LoVo (cell line): ENCODE measurements at places on chromosomes 2 and 18.

DNA sequence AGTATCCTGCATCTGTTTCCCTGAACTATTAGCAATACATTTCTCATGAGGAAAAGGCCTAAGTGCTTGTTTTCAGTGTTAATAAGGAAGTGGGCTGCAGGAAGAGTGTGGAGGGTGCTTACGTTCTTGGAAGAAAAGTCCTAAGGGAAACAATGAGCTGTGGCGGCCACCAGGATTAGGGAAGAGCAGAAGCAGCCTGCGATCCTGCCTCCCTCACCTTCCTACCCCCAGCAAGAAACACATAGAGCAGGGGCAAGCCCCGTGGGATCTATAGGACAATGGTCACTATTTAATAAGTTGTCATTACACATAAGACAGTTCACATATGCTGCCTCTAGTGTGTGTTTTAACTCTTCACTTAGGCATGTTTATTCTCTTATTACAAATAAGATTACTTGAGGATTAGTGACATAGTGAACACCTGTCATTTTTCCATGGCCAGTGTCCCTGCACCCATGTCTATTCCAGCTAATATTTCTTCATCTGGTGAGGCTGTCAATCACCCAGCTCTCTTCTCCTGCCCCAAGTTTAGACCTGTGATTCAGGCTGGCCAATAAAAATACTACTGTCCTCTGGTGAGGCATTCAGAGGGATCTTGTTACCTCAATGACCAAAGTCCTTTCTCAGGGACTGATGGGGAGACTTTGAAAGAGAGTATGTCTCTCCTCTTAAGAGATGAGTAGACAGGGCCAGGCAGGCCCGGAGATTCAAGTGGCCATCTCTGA, 510.9 kb upstream of the CELF4 start:
- no peak for DNase-seq

DNA sequence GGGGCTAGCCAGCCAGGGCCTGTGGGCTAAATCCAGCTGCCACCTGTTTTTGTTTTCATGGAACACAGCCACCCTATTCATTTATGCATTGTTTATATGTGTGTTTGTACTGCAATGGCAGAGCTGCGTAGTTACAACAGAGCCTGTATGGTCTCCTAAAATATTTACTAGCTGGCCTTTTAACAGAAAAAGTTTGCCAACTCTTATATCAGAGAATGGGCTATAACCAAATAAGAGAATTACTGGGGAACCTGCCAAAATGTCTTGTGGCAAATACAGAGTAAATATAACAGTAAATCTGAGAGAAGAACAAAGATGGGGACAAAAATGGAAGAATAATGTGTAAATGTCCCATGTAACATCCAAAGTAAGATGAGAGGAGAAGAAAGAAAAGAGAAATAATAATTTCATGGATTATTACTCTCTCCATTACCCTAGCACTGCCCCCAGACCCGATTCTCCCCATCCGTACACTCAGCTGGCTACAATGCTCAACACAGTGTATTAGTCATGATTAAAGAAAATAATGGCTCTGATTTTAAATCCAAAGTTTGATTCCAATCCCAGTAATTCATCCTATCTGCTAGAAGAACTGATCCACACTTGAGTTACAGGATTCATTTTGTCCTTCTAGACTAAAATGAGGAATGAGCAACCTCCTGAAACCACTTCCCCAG, 249.3 kb downstream of the LRATD1 start:
- no peak for DNase-seq

- DNase-seq: no peak
Measured at GRCh38 chr2:72545790-72546189, 280.0 kb downstream of the EXOC6B start.

GRCh38 chr2:219626540-219626939, 890 bp upstream of the SLC4A3 start:
- DNase-seq: no peak

DNA sequence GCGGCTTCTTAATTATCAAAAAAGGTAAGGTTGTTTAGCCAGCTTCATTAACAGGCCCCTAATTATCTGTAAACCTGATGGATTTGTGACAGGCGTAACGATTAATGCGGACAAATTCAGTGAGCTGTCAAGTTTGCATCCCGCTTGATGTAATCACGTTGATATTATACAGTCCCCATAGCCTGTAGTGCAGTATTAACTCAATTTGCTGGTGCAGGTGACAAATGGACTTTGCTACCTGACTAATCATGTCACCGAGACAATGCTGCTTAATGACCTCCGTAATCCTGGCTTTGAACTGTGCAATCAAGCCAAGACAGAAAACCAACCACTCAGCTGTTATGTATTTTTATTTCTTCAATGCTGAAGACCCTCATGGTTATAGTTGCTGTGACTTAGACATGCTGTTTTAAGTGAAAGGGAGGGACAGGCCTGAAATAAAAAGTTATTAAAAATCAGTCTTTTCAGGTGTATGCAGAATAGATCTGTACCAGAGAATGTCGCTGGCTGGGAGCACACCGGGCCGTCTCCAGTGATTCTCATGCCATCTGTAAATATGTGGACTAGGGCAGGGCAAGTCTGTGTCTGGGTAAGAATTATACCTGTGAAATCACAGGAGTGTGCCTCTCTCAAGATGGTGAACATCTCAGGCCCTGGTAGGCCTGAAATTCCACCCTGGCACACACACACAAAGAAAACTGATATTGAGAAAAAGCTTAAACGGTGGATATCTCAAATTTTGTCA, 4.3 kb downstream of the TSHZ1 start:
- peak; percentile 67 for DNase-seq

- no peak for DNase-seq
Measured at GRCh38 chr2:167551416-167551815, 663.1 kb downstream of the XIRP2 start.

DNA sequence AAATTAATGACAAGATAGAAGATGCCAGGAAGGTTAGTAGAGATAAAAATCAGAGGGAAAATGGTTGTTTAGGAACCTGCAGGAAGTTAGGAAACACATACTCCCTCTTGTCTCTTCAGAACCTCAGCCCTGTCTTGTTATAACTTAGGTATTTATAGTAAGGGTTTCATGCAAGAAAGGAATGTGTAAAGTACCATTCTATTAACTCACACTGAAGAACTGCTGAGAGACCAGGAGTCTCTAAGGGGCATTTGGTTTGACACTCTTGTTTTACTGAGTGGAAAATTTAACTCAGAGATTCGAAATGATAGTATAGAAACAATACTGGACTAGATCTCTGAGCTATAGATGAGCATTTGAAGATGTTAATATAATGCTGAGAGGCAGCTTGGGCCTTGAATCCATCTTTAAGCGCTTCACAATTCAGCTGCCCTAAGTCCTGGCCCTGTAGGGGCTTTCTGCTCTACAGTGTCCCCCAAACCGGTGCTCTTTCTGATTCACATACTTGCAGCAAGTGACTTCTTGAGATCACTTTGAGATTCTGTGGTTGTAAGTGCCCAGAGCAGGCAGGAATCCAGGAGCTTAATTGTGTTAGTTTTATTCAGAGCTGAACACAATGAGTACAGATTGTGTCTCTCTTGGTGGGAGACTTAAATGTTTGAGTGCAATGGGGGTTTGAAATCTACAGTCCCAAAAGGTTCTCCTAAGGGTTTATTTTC, 235.0 kb upstream of the RGPD4 start:
- DNase-seq: no peak

DNA sequence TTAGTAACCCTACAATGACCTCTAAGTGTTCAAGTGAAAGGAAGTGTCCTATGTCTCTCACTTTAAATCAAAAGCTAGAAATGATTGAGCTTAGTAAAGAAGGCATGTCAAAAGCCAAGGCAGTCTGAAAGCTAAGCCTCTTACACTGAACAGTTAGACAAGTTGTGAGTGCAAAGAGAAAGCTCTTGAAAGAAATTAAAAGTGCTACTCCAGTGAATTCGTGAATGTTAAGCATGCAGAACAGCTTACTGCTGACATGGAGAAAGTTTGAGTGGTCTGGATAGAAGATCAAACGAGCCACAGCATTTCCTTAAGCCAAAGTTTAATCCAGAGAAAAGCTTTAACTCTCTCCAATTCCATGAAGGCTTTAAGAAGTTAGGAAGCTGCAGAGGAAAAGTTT, 373.7 kb downstream of the NR4A2 start:
- DNase-seq: no peak

DNA sequence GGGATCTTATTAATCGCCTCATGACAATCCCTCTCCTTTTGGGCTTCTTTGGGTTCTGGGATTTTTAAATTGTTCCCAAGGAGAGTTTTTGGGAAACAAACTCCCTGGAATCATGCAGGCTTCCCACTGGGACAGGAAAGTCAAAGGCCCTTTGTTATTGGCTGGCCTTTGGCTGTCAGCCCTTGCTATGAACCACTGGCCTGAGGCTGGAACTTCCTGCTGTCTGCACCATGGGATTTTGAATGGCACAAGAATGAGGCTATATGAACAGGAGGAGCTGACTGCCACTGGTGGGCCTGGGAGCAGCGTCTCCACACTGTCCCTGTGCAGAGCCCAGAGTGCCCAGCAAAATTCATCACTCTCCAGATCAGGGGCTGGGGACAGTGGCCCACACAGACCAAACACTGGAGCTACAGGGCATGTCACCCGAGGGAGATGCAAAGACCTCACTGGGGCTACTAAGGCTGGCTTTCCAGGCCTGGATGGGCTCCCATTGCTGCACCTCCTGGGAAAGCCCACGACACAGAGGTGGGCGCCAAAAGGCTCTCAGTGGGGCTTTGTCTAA, 35.7 kb downstream of the STEAP3 start:
- no peak for DNase-seq

- DNase-seq: no peak
Measured at GRCh38 chr2:206918263-206918662, 21.1 kb upstream of the CPO start.

DNA sequence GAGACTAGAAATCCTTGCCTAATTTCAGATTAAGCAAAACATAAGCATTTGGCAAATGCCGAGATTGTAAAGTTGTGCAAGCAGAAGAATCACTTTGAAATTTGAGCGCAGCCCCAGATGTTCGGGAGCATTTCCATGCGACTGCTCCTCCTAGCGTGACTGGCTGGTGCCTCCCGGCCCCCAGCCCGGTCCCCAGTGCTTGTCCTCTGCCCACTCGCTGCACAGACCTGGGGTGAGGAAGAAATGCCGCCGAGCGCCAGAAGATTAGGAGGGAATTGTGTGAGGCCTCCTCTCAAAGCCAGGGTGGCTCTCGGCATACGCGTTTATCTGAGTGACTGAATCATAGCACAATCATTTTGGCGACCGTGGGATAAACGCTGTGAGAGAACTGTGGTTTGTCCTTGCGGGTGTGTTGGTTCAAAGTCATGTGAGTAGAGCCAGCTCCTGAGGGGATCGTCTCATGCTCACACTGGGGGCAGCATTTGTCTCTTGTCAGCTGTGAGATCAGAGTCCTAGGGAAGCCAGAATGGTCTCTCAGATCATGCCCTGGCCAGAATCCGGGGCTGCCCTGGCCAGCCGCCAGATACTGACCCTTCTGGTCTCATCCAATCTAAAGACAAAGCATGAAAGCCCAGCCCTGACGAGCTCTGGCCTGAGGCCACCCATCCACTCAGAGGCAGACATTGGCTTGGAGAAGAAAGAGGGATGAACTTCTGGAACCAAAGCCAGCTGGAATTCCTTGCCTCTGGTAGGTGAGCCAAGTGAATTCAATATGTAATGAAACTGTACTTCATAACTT, 189.3 kb downstream of the SH3RF3 start:
- no peak for DNase-seq

GRCh38 chr2:39399570-39399969, 37.5 kb downstream of the MAP4K3 start:
- no peak for DNase-seq

GRCh38 chr2:56372071-56372656, 188.4 kb downstream of the CCDC85A start:
- no peak for DNase-seq

GRCh38 chr2:223880796-223881195, 43.4 kb upstream of the AP1S3 start:
- DNase-seq: no peak

GRCh38 chr2:158034198-158034866, 67.3 kb upstream of the UPP2 start:
- DNase-seq: peak; percentile 72

DNA sequence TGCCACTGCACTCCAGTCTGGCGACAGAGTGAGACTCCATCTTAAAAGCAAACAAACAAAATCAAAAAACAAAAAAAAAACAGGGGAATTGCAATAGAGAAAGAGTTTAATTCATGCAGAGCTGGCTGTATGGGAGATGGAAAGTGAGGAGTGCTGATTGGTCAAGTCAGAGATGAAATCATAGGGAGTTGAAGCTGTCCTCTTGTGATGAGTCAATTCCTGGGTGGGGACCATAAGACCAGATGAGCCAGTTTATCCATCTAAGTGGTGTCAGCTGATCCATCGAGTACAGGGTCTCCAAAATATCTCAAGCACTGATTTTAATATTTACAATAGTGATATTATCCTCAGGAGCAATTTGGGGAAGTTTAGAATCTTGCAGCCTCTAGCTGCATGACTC, 45.3 kb downstream of the FRZB start:
- DNase-seq: no peak

GRCh38 chr2:69013142-69013839, at the start of gene ANTXR1:
TSS of gene ANTXR1 (plus strand) at chr2:69013179. CDS start at chr2:69013500, 321 bp downstream.
- no peak for DNase-seq

DNA sequence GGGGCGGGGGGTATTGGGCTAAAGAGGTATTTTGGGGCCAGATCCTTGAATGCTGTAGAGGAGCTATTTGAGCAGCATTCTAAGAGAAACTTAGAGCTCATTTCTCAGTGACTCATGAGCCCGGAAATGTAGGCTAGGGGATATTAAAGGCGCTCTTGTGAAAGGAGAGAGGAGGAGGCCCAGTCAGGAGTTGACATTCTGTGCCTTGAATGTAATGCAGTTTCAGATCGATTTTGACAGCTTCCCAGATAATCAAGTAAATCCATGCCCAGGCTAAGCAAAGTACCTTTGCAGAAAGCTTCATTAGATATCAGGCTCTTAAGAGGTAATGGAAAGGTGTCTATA, 1.5 kb downstream of the CAB39 start:
- peak; percentile 43 for DNase-seq

- DNase-seq: no peak
Measured at GRCh38 chr18:9513971-9514512, 38.7 kb downstream of the RALBP1 start.

- no peak for DNase-seq
Measured at GRCh38 chr2:16395601-16396000, 270.0 kb downstream of the CYRIA start.

GRCh38 chr2:88159481-88159880, 10.7 kb upstream of the THNSL2 start:
- no peak for DNase-seq

GRCh38 chr2:216796115-216796840, 63.6 kb downstream of the TNP1 start:
- no peak for DNase-seq

DNA sequence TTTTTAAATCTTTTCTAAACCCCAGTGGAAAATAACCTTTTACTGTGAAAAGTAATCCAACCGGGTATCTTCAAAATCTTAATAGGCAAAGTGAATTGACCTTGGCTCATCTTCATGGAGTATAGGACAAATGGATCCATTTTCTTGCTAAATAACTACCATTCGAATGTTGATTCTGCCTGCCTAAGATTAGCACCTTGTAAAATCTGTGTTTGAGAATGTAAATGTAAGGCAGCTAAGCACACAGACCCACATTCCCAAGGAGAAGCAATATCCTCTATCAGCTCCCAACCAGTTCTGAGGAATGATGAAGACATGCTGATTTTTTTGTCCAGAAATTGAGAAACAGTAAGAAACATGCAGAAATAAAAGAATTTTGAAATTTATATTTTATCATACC, 509.8 kb upstream of the SMIM21 start:
- no peak for DNase-seq
